H1 (cell line): ENCODE measurements at places on chromosomes 1 and 21. TPM values are rescaled to one million over a fixed set of nuclear protein-coding genes. Genes with fewer than 3 reads are reported as not detected.
A peak's percentile ranks its signal among the peaks of the same experiment; 100 is the strongest.

The DCST1 gene
- 0.03 TPM in 1 of 2 replicates, not detected in the other for polyA plus RNA-seq

DNA sequence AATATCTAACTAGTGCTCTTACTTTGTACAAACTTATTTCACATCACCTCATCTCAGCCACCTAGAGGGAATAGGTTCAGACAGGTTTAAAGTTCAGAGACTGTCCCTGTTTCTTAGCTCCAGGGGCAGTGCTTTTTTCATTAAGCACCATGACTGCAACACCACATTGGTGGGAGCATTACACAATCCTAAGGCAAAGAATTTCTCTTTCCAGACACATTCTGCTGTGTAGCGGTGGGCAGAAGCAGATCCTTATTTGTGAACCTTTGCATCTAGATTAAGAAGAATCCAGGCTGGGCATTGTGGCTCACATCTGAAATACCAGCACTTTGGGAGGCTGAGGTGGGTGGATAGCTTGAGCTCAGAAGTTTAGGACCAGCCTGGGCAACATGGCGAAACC is 16.1 kb downstream of the LCA5L start:
- DNase-seq, result no peak
- no peaks in the 10 kb centered on the region for H3K4me1 ChIP-seq
- no peaks in the 10 kb centered on the region for H3K36me3 ChIP-seq

The RGS13 gene
- polyA plus RNA-seq, result not detected in 2 replicates

The TCHH gene
- polyA plus RNA-seq, result 0.02 and 0.03 TPM in 2 replicates

GRCh38 chr1:12166834-12167492 is at the start of gene TNFRSF1B:
Gene TNFRSF1B (plus strand): TSS chr1:12166991. CDS start chr1:12167092, 101 bp downstream.
- H3K36me3 ChIP-seq, result no peaks in the 10 kb centered on the region
- no peak for DNase-seq
- peak within 1 kb of the TSS; percentile 25; the same call in 1 of the 2 replicates for H3K4me3 ChIP-seq

DNA sequence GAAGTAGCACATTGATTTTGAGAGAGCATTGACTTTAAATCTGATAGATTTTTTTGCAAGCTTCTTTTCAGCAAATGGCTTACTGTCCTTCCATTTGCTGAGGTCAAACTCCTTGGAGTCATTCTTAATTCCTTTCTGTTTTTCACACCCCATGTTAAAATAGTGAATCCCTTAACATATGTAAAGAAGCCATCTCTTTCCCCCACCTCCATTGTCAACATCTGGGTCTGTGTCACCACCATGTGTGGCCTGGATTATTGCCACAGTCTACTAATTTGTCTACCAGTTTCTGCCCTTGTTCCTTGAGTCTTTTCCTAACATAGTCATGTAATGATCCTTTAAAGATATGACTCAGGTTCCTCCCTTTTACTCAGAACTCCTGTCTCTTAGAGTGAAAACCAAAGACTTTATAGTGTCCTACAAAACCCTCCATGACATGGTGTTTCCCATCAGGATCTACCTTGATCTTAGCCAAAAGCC is 104.7 kb downstream of the ST6GALNAC3 start:
- H3K27ac ChIP-seq, result no peak overlapping the region
- no peaks in the 10 kb centered on the region for H3K27me3 ChIP-seq
- H3K4me1 ChIP-seq, result no peaks in the 10 kb centered on the region
- H3K36me3 ChIP-seq, result no peaks in the 10 kb centered on the region

DNA sequence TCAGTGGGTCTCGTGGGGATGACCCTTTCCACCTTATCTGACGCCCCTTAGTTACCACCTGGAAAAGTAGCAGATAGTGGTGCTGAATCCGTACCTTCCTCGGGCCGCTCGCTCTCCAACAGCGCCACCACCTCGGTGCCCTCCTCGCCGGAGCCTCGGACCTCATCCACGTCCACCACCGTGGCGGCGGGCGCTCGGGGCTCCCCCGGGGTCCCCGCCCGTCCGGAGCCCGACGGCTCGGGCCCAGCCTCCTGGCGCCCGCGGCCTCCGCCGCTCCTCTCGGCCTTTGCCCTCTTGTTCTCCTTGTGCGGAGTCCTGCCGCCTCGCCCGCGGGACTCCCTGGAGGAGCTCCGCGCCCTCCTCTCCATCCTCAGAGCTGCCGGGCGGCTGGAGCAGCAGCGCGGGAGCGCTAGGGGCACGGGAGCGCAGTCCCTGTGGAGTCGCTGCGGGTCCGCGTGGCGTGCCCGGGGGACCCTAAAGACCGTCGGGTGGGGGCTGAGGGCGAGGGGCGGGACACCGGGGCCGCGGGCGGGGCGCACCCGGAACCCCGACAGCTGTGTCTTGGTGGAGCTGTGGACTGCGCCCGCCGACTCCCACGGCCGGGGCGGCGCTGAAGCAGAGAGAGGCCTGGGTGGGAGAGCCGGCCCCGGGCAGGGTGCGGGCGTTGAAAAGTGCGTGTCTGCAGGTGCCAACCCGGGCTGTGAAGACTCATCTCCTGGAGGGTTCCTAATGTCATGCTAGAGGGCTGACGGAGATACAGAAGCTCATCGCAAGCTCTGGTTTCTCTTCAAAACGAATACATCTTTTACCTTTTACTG is at the start of gene NPHS2:
TSS of gene NPHS2 (minus strand) at position 452 of the 818 bp plus-strand sequence. CDS start at position 368, 84 bp downstream.
- DNase-seq, result peak; percentile 74
- H3K4me1 ChIP-seq, result no peaks in the 10 kb centered on the region; the same call in 1 of the 2 replicates
- H3K27me3 ChIP-seq, result peaks cover 34% of the 10 kb centered on the region
- H3K4me3 ChIP-seq, result peak within 1 kb of the TSS; percentile 39
- no peaks in the 10 kb centered on the region for H3K36me3 ChIP-seq

The AHCTF1 gene
- 5.4 and 7.9 TPM in 2 replicates for polyA plus RNA-seq

- H3K4me3 ChIP-seq, result no peak overlapping the region
- H3K36me3 ChIP-seq, result no peaks in the 10 kb centered on the region
- H3K4me1 ChIP-seq, result no peaks in the 10 kb centered on the region
- no peaks in the 10 kb centered on the region for H3K27me3 ChIP-seq
- DNase-seq, result no peak
Observed at GRCh38 chr1:192161976-192162375, 3.7 kb downstream of the RGS18 start.

GRCh38 chr1:3054474-3054873 is 14.5 kb upstream of the PRDM16 start:
- no peaks in the 10 kb centered on the region for H3K4me1 ChIP-seq
- no peak overlapping the region for H3K27ac ChIP-seq
- H3K36me3 ChIP-seq, result no peaks in the 10 kb centered on the region

DNA sequence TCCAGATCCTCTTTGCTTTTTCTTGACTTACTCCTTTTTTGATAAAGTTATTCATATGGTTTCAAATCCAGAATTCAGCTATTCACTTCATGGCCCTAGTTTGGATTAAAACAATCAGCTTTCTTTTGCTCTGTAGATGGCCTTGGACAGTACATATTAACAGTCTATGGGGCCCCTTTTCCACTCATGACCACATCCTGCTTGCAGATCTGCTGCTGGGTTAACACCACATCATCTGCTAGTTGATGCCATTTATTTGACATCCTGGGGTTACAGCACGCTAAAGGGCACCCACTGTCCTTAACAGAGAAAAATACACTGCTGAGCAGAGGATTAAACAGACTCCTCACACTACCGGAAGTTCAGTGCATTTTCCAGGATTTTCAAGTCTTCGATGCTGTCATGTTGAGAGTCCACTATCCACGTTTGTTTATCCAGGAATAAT is 941 bp upstream of the IFI16 start:
- H3K4me3 ChIP-seq, result no peak overlapping the region
- no peaks in the 10 kb centered on the region for H3K36me3 ChIP-seq
- no peak for DNase-seq
- H3K27me3 ChIP-seq, result peaks cover 15% of the 10 kb centered on the region; the same call in 1 of the 2 replicates
- H3K4me1 ChIP-seq, result peaks cover 14% of the 10 kb centered on the region; the same call in 1 of the 2 replicates

The MASP2 gene
- 0.54 and 0.78 TPM in 2 replicates for polyA plus RNA-seq

DNA sequence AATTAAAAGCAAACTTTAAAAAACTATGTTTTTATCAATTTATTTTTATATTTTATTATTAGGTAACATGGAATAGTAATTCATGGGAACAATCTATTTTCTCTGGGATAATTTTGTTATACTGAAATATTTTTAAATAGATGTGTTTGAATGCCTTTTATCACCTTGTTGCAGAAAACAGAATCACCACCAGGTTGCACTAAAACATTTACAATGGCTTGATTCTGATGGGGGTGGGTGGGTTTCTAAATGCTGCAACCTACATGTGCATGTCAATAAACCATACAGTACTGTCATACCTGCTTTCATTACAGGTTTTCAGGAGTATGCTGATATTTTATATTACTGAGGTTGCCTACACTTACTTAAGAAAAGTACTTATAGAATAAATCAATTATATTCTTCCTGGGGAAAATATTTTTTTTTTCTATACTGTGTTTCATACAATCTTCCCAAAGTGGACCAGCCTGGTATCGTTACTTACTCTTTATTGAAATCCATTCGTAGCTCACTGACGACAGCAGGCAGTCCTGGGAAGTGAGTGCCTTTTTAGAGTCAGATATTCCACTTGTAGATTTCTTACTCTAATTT is 132.8 kb downstream of the PTPRC start:
- DNase-seq, result no peak
- no peaks in the 10 kb centered on the region for H3K36me3 ChIP-seq
- no peak overlapping the region for H3K4me3 ChIP-seq
- H3K27ac ChIP-seq, result no peak overlapping the region

GRCh38 chr1:53733447-53733931 is 5.5 kb downstream of the GLIS1 start:
- H3K4me1 ChIP-seq, result no peaks in the 10 kb centered on the region
- H3K36me3 ChIP-seq, result no peaks in the 10 kb centered on the region
- H3K27me3 ChIP-seq, result peaks cover 33% of the 10 kb centered on the region
- H3K4me3 ChIP-seq, result no peak overlapping the region
- H3K27ac ChIP-seq, result no peak overlapping the region

The PADI4 gene
- 0.17 and 0.29 TPM in 2 replicates for polyA plus RNA-seq

GRCh38 chr1:85836736-85837135 is 128.5 kb upstream of the ZNHIT6 start:
- no peaks in the 10 kb centered on the region for H3K36me3 ChIP-seq
- H3K4me1 ChIP-seq, result no peaks in the 10 kb centered on the region
- DNase-seq, result no peak
- H3K4me3 ChIP-seq, result no peak overlapping the region
- no peak overlapping the region for H3K27ac ChIP-seq

DNA sequence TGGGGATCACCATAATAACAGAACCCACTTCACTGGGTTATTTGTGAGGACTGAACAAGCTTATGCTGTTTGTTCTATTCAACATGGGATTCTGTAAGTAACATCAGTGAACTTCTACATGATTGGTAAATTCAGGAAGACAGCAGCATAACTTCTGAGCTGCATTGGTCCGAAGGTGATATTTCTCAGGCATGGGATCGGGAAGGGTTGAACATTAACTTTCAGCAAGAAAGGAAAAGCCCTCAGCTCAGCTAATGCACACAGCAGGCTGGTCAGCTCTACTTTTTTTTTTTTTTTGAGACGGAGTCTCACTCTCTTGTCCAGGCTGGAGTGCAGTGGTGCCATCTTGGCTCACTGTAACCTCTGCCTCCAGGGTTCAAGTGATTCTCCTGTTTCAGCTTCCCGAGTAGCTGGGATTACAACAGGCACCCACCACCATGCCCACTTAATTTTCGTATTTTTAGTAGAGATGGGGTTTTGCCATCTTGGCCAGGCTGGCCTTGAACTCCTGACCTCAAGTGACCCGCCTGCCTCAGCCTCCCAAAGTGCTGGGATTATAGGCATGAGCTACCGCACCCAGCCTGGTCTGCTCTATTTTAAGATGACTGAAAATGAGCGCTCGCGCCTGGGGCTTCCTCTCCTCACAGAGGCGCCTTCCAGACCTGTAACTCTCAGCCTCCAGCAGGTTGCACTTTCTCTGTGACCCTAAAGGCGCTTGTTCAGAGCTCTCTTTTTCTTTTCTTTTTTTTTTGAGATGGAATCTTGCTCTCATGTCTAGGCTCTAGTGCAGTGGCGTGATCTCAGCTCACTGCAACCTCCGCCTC is 42.2 kb downstream of the ECE1 start:
- no peak overlapping the region for H3K27ac ChIP-seq
- DNase-seq, result no peak
- no peaks in the 10 kb centered on the region for H3K27me3 ChIP-seq
- no peaks in the 10 kb centered on the region; the same call in 1 of the 2 replicates for H3K36me3 ChIP-seq

- DNase-seq, result no peak
Observed at GRCh38 chr1:203327684-203328457, 22.6 kb downstream of the BTG2 start.

- H3K36me3 ChIP-seq, result no peaks in the 10 kb centered on the region
- no peak for DNase-seq
- H3K4me1 ChIP-seq, result no peaks in the 10 kb centered on the region
- no peak overlapping the region for H3K4me3 ChIP-seq
- no peak overlapping the region for H3K27ac ChIP-seq
Observed at GRCh38 chr1:235892734-235893413, 26.2 kb upstream of the LYST start.

DNA sequence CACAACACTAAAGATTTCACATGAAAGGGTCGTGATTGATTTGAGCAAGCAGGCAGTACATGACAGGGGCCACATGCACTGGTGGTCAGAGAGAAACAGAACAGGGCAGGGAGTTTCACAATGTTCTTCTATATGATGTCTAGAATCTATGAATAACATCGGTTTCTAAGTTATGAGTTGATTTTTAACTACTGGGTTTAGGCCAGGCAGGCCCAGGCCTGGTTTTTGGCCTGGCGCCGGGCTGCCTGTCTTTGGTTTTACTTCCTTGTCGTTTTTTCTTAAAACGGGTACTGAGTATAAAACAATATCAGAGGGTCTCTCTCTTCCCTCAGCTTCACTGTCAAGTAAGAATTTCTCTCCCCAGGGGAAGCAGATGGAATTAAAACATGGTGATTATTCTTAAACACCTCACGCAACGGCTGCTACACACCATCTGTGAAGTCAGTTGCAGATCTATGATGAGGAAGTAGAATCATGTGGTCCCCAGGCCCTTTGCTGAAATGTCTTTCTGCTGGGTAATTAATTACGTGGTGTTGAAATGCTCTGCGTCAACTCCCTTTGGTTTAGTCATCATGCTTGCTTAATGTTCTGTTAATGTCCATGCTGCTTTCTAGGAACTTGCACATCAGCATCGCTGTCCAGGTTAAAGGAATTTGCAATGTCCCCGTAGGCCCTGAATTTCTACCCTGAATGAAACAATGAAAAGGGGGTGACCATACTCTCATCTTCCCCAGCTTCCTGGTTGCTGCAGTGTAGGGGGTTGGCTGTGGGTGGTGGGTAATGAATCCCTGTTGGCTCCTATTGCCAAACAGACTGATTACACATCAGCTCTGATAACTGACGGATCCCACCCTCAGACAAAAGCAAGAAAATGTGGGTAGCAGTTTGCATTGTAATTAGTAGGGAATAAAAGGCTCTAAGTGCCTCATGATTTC is 70.3 kb downstream of the SERINC2 start:
- no peaks in the 10 kb centered on the region for H3K27me3 ChIP-seq
- H3K27ac ChIP-seq, result no peak overlapping the region
- no peak overlapping the region for H3K4me3 ChIP-seq
- DNase-seq, result no peak
- H3K4me1 ChIP-seq, result no peaks in the 10 kb centered on the region; the same call in none of the 2 replicates
- no peaks in the 10 kb centered on the region for H3K36me3 ChIP-seq

The ACADM gene
- 10.3 and 14.3 TPM in 2 replicates for polyA plus RNA-seq

DNA sequence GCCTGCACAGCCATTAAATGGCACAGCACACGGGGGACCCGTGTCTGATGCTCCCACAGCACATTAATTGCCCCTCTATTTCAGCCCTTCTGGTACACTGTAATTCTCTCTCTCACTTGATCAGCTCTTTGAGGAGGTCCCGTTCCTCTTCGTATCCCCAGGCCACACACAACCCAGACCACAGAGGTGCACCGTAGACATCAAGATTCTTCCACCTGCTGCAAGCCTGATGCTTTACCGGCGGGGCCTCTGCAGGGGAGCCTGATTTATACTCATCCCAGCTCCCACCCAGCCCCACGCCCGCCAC is 759 bp downstream of the SMYD3 start:
- no peak for DNase-seq
- H3K27ac ChIP-seq, result no peak overlapping the region
- H3K4me3 ChIP-seq, result peak overlapping the region; percentile 94
- H3K36me3 ChIP-seq, result no peaks in the 10 kb centered on the region
- peaks cover 2% of the 10 kb centered on the region; the same call in 1 of the 2 replicates for H3K4me1 ChIP-seq

The RBP7 gene
- polyA plus RNA-seq, result 2.7 and 5.7 TPM in 2 replicates

The AK5 gene
- 2.0 and 2.1 TPM in 2 replicates for polyA plus RNA-seq
